Left renal pelvis (tissue), 4 donors: ENCODE measurements at places on chromosomes 16 and 17.

DNA sequence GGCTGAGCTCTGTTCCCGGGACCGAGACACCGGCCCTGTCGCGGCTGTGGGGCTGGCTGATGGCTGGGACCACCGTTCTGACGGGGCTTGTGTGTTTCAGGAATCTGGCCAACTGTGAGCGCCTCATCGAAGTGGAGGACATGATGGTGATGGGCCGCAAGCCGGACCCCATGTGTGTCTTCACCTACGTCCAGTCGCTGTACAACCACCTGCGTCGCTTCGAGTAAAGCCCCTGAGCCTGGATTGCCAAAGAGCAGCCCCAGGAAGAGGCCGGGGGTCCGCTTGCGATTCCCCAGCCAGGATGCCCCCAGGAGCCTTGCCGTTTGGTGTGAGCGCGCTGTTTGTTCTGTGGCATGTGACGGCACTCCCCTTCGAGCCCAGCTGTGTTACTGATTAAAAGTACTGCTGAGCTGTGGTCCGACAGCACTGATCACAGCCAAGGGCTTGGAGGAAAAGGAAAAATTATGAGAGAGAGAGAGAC lies 23.0 kb downstream of the SMTNL2 start:
- DNase-seq: no peak

- DNase-seq: no peak
These were observed 68.6 kb downstream of the WSB1 start for GRCh38 chr17:27362503-27362902.

GRCh38 chr16:70253291-70254106 lies 1.8 kb upstream of the EXOSC6 start:
- no peak for DNase-seq

- DNase-seq: no peak
These were observed 77.0 kb downstream of the WWOX start for GRCh38 chr16:78176435-78176834.

GRCh38 chr17:21387616-21388015 lies 11.5 kb downstream of the KCNJ12 start:
- DNase-seq: no peak
